ENCODE measurements at places on chromosomes 2 and 18.
A peak's percentile ranks its signal among the peaks of the same experiment; 100 is the strongest.

DNA sequence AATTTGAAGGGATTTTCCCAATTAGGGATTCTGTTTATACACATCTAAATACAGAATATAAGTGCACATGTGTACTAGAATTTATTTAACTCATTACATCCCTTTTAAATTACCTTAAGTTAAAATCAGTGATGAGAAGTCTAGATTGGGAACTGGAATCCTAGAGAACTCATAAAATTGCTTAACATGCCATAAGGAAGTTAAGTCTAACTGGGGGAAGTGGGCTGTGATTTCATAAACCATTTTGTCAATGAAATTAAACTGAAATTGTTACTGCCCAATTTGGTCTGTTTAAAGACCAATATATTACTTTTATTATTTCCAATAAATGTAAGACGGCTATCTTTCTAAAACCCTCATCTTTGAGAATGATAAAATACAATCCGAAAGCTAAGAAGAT is 72.3 kb upstream of the CD226 start:
- H3K4me3 ChIP-seq = no peak overlapping the region
- no peak for DNase-seq
- H3K27me3 ChIP-seq = no peaks in the 10 kb centered on the region

DNA sequence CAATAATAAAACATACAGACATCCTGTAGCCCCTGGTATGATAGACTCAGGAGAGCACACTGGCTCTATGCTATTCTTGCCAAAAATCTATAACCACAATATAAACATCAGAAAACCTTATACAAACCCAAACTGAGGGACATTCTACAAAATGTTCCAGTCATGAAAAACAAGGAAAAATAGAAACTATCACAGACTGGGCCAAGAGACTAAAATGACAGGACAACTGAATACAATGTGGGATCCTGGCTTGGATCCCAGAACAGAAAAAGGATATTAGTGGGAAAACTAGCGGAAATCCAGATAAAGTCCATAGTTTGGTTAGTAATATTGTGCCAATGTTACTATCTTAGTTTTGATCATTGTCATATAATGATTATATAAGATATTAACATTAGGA is 29.6 kb upstream of the EPAS1 start:
- peak; percentile 39 for DNase-seq
- H3K4me3 ChIP-seq = no peak overlapping the region
- H3K27ac ChIP-seq = no peak overlapping the region
- H3K36me3 ChIP-seq = no peaks in the 10 kb centered on the region

DNA sequence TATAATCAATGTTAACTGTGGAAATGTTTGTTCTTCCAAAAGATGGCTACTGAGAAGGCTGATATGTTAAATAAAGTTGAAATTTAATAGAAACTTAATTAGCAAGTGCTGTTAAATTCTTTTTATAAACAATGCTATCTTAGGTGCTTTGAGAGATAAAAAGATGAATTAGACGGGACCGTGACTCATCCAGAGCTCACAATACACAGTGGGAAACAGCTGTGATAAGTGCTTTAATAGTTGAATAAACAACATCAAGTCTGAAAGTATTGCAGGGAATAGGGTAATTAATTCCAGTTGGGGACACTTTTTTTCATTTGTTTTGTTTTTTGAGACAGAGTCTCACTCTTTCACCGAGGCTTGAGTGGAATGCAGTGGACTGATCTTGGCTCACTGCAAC is 85.5 kb upstream of the DTNA start:
- H3K36me3 ChIP-seq = no peaks in the 10 kb centered on the region
- no peaks in the 10 kb centered on the region for H3K4me1 ChIP-seq
- no peaks in the 10 kb centered on the region for H3K27me3 ChIP-seq
- no peak overlapping the region for H3K27ac ChIP-seq
- DNase-seq = peak; percentile 37

DNA sequence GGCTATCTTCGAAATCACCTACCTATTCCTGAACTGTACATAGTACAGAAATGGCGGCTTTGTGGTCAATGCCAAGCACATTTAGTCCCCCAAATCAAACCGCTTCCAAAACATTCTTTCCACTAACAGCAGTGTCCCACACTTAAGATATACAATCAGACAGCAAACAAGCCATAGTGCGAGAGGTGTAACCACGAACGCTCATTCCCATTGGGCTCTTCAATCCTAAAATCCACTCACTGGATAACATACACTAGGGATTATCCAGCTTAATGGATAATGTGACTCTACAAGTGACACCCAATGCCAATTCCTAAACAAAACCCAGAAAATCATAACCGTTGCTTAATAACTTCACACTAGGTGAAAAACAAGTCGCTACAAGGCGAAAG is 2.0 kb downstream of the XPO1 start:
- peaks cover 2% of the 10 kb centered on the region for H3K4me1 ChIP-seq
- peak overlapping the region; percentile 82 for H3K4me3 ChIP-seq
- peak; percentile 66 for DNase-seq
- H3K27me3 ChIP-seq = no peaks in the 10 kb centered on the region

DNA sequence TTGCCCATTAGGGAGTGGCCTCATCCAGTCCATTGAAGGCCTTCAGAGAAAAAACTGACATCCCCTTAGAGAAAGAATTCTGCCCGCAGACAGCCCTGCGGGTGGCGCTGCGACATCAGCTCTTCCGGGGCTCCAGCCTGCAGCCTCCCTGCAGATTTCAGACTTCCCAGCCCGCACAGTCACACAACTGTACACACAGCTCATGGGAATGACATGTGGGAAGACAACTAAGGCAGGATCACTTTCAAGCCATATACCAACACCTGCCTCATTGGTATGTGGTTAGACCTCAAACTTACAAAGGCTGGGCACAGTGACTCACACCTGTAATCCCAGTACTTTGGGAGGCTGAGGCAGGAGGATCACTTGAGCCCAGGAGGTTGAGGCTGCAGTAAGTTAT is 24.8 kb upstream of the TUBB6 start:
- H3K27ac ChIP-seq = no peak overlapping the region
- no peak overlapping the region for H3K4me3 ChIP-seq
- no peaks in the 10 kb centered on the region for H3K36me3 ChIP-seq
- peaks cover 39% of the 10 kb centered on the region for H3K4me1 ChIP-seq
- peak; percentile 41 for DNase-seq

GRCh38 chr2:119468154-119468955 is 36.7 kb downstream of the TMEM37 start:
- peaks cover 11% of the 10 kb centered on the region for H3K27me3 ChIP-seq
- H3K4me1 ChIP-seq = peaks cover 6% of the 10 kb centered on the region
- H3K36me3 ChIP-seq = no peaks in the 10 kb centered on the region

DNA sequence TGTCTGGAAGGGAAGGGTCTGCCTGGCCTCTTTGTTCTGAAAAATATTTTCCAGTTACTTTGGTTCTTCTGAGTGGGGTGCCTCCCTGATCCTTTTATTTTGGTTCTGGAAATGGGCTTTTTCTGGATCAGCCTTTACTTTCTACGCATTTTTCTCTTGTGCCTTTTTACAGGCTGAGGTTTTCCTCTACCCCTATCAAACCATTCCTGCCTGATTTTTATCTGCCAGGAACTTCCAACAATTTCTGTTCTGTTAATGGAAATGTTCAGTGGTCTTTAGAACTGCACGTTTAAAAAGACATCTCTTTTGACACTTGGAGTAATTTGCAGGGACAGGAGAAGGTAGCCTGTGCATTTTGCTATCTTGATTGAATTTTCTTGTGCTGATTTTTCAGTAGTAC is 113.8 kb downstream of the ARHGAP28 start:
- no peak overlapping the region for H3K27ac ChIP-seq
- no peak for DNase-seq
- no peaks in the 10 kb centered on the region for H3K4me1 ChIP-seq
- no peaks in the 10 kb centered on the region for H3K36me3 ChIP-seq
- no peaks in the 10 kb centered on the region for H3K27me3 ChIP-seq
- H3K4me3 ChIP-seq = no peak overlapping the region

DNA sequence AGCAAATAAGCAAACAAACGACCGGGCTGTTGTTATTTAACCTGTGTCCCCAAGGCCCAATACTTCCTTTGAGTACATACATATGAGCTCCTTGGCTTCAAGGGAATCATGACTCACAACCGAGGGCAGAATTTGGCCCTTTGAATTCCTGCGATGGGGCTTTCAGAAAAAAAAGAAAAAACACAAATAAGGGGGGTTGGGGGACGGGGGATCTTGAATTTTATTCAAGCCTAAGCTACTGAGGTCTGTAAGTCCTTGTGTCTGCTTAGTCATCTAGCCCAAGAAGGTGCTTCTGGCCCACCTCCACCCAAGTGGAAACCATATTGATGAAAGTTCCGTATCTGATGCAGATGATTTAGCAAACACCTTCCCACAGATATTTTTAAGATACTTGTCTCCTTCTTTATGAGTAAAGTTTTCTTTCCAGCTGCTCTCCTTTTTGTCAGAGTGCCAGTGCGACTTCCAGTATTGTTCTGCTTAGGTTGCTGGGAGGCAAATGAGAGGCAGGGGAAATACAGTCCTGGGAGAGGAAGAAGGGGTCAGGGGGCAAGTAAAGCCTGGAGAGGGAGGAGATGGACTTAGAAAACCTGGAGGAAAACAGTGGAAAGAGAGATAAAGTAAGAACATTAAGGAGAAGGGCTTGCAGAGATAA is 169.6 kb downstream of the ZEB2 start:
- H3K27me3 ChIP-seq = no peaks in the 10 kb centered on the region
- peak overlapping the region; percentile 84 for H3K27ac ChIP-seq

DNA sequence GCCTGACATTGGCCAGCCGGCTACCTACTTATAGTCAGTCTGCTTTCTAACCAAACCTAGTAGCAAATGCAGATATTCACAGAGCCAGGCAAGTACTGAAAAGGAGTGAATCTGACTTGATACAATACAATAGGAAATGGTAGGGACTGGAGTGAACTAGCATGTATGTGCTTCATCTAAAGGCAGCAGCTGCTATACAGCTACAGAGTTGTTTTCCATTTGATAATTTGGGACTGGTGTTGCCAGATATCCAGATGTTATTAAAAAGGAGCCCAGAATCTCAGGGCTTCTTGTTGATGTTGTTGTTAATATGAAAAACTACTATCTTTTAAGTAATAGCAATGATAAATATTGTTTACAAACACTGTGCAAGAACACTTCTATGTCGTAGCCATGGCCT is 159.4 kb downstream of the BABAM2 start:
- H3K36me3 ChIP-seq = no peaks in the 10 kb centered on the region
- H3K4me1 ChIP-seq = peaks cover 1% of the 10 kb centered on the region
- DNase-seq = no peak
- H3K4me3 ChIP-seq = no peak overlapping the region
- peak overlapping the region; percentile 36 for H3K27ac ChIP-seq

- peaks cover 22% of the 10 kb centered on the region for H3K4me1 ChIP-seq
- no peaks in the 10 kb centered on the region for H3K27me3 ChIP-seq
- peak overlapping the region; percentile 29 for H3K4me3 ChIP-seq
- peak; percentile 44 for DNase-seq
- H3K27ac ChIP-seq = no peak overlapping the region
These were observed 79.3 kb downstream of the SH3RF3 start for GRCh38 chr2:109208071-109208950.

- no peaks in the 10 kb centered on the region for H3K27me3 ChIP-seq
- H3K4me3 ChIP-seq = no peak overlapping the region
- no peaks in the 10 kb centered on the region for H3K4me1 ChIP-seq
- no peaks in the 10 kb centered on the region for H3K36me3 ChIP-seq
- H3K27ac ChIP-seq = no peak overlapping the region
These were observed 498.3 kb upstream of the SYT4 start for GRCh38 chr18:43775591-43775990.

- H3K36me3 ChIP-seq = peaks cover 22% of the 10 kb centered on the region
- no peaks in the 10 kb centered on the region for H3K27me3 ChIP-seq
- H3K4me3 ChIP-seq = no peak overlapping the region
These were observed 53.4 kb upstream of the GAREM2 start for GRCh38 chr2:26119521-26119920.

DNA sequence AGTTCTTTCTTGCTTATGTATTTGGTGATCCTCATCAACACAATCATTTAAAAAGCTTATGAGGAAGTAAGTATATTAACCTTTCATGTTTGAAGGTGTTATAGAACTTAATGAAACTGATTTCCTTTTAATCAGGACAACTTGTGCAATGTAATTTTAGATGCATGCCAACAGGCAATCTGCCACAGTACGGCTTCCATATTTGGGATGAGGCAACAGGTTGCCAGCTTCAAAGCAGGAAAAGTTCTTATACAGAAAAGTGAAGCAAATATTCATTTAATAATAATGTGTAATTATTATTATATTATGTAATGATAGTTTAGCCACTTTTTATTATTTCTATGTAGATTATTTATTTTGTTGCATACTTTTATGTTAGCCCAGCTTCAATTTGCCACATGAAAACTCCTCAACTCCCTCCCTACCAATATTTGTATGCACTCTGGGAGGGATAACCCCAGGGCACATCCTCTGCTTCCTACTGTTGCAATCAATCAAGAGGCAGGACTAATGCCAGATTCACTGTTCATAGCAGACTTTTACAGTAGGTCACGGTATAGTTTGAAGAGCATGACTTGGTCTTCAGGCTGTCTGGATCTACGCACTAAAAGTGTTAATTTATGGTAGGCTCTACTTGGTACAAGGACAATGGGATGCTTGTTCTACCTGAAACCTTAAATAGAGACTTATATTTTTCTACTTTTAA is 277.2 kb downstream of the AGPS start:
- DNase-seq = no peak
- no peaks in the 10 kb centered on the region for H3K27me3 ChIP-seq
- no peaks in the 10 kb centered on the region for H3K4me1 ChIP-seq
- no peak overlapping the region for H3K27ac ChIP-seq

DNA sequence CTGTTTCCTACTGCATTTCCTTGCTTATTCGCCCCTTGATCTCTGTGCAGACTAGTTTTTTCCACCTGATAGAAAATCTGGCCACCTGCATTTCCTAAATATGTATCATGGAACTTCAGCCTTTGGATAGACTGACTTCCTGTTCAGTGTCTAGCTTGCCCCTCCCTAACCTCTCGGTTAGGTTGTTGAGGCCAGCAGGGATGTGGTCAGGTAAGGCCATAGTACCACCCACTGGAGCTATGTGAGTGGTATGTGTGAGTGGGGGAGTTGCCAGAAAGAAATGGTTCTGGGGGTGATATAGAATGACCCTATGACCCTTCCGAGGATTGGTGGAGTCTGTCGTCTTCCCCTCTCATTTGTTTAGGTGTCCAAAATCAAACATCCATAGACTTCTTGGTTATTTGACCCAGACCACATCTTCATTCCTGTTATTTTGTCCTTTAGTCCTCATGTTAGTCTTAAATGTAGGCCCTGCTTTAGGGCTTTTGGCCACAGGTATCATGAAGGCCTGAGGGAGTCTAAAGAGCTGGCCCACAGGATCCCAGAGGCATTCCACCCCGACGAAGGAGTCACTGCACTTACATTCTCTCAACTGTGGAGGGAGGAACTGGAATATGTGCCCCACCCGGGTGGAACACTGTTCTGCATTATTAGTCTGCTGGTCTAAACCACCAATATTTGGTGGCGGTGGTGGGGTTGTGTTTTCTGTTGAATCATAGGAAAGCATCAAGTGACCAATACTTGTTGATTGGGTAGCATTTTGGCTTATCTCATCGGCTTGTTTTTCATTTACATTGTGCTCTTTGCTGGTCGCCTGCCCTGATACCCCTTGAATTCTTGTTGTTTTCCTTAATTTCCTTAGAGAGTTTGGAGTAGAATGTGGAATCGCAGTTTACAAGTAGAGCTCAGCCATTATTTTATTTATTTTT is 21.9 kb downstream of the CAB39 start:
- no peaks in the 10 kb centered on the region for H3K27me3 ChIP-seq
- H3K4me1 ChIP-seq = peaks cover 5% of the 10 kb centered on the region
- H3K27ac ChIP-seq = no peak overlapping the region
- no peaks in the 10 kb centered on the region for H3K36me3 ChIP-seq
